ENCODE measurements at places on chromosomes 5 and 9. TPM values are rescaled to one million over a fixed set of nuclear protein-coding genes. Genes with fewer than 3 reads are reported as not detected.

DNA sequence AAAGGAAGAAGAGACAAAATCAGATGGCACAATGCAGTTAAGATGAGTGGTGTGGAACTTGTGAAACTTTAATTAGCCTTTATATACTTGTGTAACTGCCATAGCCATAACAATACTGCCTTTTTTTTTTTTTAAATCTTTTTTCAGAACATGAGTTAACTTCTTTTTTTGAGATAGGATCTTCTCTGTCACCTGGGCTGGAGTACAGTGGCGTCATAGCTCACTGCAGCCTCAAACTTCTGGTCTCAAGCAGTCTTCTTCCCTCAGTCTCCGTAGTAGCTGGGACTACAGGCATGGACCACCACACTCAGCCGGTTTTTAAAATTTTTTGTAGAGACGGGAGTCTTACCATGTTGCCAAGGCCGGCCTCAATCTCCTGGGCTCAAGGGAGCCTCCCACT, 37.2 kb downstream of the GPBP1 start:
- DNase-seq = no peak

GRCh38 chr5:43256261-43256966, 56.8 kb downstream of the HMGCS1 start:
- DNase-seq = no peak

DNA sequence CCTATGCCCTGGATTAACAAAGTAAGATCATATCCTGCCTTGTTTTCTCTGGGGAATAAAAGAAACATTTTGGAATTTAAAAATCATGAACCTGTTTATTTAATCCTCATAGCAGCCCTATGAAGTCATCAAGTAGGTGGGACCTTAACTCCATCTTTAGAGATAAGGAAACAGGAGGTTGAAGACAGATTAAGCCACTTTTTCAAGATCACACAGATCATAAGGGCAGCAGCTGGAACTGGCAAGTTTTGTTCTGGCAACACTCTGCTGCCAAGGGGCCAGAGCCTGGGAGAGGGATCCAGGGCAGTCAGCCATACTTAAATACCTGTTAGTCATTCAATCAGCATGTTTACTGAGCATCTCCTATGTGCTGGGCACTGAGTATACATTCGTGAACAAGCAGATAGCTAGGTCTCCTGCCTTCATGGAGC, 63.7 kb downstream of the SLC1A1 start:
- DNase-seq = no peak

Gene UNC5A
- not detected for total RNA-seq

Gene PCDHB2
- total RNA-seq = 3.1 TPM

Measured in aorta (tissue), 5 donors.